ENCODE measurements at places on chromosomes 2 and 18.

DNA sequence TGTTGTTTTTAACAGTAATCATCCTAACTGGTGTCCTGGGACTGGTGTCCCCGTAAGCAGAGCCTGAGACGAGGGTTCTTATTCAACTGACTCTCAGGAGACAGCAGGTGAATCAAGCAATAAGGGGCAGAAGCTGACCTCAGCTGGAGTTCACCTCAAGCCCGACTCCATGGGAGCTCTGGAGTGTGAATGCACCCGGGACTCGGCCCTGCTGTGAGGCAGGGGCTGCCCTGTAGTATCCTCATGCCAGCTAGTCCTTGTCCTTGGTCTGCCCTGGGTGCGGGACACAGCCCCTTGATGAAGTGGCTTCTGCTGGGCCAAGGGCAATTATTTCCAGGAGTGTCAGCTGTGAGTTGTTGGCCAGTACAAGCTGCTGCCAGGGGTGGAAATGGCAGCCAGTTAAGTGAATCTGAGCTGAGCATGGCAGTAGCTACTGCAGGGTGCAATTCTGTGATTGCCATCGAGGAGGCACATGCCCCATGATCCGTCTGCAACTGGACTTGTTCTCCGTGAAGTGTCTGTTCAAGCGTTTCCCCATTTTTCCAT, 54.9 kb upstream of the OTOS start:
- no peak for DNase-seq

- no peak for DNase-seq
These were observed 11.9 kb downstream of the TWIST2 start for GRCh38 chr2:238859636-238860347.

GRCh38 chr2:86704459-86704971, 15.6 kb upstream of the RMND5A start:
- DNase-seq: peak; percentile 11

- no peak for DNase-seq
These were observed 183.3 kb upstream of the FBXO11 start for GRCh38 chr2:48089644-48090043.

DNA sequence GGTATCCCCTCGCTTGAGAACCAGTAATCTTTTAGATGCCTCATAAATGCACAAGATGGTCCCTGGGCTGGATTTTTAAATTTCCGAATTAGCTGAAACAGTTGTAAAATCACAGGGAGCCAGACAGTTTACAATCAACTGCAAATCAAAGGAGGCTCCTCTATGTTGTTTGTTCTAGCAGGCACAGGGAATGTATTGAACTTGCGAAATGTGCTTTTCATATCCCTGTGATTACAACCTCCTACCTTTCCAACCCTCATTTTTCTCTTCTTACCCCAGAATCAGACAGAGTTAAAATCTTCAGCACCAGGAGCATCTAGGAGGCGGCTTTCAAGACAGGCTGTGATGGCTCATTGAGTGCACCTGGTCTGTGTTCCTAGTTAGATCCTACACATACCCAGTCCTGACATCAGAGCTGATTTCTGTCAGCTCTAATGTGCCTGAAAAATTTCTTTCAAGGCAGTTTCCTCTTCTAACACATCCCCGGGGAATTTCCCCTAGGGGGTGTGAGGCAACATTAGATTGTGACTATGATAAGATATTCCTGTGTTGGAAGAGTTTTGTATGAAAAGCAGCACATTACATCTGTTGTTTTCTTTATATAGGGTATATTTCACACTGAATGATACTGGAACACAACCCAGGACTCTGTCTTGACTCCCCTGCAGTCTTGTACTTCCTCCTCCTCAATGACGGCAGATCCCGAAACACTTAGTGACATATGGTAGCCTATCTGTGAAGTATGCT, 17.9 kb upstream of the CAVIN2 start:
- no peak for DNase-seq

DNA sequence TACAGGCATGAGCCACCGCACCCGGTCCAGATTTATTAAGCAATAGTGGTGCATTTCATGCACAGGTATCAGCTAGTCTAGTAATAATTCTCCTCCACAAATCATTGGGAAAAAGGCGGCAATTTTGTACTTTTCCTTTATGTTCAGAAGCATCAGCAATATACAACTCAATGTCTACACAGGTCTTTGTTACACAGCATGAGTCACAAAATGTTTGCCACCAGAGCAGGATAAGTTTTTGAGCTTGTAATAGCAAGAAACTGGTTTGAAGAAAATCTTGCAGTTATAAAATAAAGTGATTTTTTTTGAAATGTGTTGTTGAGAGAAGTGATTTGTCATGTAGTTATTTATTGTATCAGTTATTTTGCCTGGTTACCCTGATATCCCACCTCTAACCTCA, 4.8 kb upstream of the ITPRIPL1 start:
- no peak for DNase-seq

DNA sequence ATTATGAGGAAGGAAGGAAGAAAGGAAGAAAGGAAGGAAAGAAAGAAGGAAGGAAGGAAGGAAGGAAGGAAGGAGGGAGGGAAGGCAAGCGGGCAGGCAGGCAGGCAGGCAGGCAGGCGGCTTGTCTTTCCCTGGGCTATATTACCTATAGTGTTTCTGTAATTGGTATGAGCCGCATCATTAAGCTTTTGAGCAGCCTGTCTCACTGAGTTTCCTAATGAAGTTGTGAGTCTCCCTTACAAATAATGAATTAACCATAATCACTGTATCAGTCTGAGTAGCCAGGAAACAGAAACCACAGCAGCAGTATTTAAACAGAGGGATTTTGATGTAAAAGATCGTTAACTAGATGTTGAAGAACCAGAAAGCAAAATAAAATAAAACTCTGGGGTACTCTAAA, 11.8 kb upstream of the SULT1C3 start:
- no peak for DNase-seq

DNA sequence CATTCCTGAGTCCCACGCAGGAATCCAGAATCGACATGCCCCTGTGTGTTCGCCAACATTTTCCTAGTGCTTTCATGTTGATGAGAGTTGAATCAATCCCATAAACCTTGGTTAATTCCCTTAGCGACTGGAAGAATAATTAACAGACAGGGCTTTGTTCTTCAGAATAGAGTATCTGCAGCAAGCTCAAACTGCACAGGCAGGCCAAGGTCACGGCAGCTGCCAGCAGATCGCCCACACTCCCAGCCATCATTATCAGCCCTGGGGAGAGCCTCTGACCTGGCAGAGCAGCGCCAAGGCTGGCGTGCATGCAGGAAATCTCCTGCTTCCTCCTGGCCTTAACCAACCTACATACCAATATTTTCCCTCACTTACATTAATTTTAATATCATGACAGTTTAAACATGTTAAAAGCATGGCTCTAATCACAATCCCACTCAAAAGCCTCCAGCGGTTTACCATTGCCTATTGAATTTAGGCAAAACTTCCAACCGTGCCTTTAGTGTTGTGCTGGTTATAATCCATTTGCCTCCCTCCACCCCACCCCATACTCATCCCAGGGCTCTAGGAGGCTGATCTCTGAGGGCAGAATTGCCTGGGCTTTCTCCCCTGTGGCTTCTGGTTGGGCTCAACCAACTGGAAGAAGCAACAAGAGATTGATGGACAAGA, 46.8 kb upstream of the NCK2 start:
- DNase-seq: no peak

- no peak for DNase-seq
These were observed 114.8 kb downstream of the GAREM1 start for GRCh38 chr18:32355896-32356295.

DNA sequence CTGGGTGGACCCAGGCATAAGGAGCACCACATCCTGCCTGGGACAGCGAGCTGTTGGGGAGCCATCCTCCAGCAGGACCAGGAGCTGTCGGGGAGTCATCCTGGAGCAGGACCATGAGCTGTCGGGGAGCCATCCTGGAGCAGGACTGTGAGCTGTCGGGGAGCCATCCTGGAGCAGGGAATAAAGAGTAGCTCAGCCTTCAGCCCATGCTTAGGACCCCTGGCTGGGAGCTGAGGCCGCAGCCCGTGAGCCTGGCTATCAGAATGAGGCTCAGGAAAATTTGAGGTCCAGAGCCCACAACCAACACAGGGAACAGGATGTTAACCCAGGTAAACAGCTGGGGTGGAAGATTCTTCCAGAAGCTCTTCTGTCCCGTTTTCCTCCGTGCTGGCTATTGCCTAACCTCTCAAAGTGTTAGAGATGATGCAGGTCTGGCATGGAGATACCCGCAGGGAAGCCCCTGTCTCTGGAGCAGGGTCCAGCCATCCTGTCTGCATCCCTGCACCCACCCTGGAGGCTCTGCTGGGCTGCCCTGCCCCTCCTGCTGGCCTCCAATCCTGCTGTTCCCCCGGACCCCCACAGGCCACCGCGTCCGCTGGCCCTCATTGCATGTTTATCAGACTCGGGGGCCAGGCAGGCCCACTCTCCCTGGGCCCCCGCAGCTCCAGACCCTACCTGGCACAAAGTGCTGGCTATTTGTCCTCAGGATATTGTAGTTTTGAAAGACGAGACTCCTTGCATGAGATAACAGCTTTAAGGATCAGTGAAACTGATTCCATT, 243.5 kb upstream of the MYT1L start:
- DNase-seq: no peak

DNA sequence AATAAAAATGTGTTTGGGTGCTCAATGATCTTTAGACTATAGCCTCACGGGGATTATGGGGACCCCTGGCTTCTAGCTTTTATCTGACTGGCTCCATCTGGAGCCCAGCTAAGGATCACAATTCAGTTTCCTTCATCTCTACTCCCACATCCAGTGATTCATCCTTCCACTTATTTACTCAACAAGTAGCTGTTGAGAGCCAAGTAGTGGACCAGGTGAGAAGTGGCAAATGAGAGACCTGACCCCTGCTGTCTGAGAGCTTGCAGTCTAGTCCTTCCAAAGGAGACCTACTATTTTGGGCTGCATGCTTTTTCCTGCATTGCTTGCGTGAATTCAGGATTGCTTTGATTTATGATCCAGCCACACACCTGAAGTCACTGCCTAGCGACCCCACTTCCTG, 10.7 kb upstream of the DSG3 start:
- DNase-seq: no peak
